ENCODE measurements at places on chromosomes 6 and 20.

DNA sequence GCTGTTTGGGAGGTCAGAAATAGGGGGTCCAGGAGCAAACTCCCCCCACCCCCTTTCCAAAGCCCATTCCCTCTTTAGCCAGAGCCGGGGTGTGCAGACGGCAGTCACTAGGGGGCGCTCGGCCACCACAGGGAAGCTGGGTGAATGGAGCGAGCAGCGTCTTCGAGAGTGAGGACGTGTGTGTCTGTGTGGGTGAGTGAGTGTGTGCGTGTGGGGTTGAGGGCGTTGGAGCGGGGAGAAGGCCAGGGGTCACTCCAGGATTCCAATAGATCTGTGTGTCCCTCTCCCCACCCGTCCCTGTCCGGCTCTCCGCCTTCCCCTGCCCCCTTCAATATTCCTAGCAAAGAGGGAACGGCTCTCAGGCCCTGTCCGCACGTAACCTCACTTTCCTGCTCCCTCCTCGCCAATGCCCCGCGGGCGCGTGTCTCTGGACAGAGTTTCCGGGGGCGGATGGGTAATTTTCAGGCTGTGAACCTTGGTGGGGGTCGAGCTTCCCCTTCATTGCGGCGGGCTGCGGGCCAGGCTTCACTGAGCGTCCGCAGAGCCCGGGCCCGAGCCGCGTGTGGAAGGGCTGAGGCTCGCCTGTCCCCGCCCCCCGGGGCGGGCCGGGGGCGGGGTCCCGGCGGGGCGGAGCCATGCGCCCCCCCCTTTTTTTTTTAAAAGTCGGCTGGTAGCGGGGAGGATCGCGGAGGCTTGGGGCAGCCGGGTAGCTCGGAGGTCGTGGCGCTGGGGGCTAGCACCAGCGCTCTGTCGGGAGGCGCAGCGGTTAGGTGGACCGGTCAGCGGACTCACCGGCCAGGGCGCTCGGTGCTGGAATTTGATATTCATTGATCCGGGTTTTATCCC is at the start of gene VEGFA:
TSS of gene VEGFA (plus strand) at position 686 of the 846 bp plus-strand sequence.
- peak; percentile 95 for DNase-seq

GRCh38 chr20:41068806-41069205 is 40.2 kb downstream of the TOP1 start:
- no peak for DNase-seq

DNA sequence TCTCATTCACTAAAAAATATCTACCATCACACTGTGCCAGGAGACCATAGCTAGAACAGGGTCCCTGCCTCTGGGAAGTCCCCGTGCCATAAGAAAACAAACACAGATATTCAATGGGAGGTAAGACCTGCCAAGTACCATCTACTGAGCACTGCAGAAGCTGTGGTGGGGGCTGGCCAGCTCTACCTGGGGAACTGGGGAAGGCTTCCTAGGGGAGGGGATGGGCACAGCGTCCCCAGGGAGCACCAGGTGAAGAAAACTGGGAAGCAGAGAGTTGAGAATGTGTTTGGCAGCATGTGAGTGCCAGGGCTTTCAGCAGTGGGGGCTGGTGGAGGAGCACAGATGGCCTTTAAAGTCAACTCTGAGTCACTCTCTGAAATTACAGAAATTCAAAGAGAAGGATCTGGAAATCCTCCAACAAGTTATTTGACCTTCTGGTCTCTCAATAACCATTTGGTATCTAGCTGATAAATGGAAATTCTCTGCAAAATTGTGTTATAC is 85.2 kb downstream of the SHLD1 start:
- DNase-seq, result no peak

GRCh38 chr6:150573041-150573681 is 26.5 kb upstream of the PLEKHG1 start:
- peak; percentile 54 for DNase-seq

DNA sequence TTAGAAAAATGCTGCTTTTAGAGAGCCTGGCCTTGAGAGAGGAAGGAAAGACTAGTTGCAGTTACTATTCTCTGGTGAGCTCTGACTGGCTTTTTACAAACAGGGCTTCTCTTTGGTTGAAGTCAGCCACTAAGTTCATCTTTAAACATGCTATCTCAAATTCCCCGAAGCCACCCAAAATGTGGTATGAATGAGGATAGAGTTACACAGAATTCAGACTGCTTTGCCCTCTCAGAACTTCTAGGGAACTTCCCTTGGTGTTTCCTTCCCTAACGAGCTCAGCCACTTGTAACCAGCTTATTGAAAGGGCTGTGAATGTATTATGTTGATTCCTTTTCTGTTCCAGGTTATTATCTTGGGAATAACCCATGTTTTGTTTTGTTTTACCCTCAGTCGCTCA is 73.5 kb downstream of the EFHC1 start:
- DNase-seq, result no peak

DNA sequence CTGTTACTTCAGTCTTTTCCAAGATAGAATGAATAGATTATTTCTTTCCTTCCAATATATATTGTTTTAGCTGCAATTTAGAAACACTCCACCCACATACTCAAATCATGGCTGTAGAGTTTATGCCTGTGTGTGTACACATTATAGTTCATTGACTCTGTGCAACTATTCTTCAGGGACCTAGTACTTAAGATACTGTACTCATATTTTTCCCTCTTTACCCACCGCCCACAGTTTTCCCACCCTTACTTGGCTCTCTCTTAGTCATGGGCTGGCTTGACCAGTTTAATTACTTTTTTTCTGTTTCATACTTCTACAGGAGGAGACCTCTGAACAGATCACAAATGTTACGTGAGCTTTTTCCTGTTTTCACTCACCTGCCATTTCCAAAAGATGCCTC is 30.4 kb downstream of the C6orf89 start:
- no peak for DNase-seq

- DNase-seq, result peak; percentile 69
These were observed 8.2 kb upstream of the UBE2V1 start for GRCh38 chr20:50120935-50121693.

DNA sequence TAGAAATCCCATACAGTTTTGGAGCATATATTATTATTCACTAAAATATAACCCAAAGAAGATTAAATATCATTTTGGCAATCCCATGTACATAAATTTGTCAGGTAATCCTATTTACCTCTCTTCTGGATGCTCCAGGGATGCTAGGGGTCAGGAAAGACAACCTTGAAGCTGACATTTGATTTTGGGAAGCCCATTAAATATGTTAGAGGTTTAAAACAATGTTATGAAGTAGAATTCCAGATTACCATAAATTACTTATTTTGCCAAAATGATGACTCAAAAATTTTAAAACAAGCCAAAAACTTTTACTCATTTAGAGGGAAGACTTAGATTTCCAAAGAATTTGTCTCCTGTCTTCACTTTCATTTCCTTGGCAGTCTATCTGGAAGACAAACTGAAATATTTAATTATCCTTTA is 9.2 kb upstream of the IL22RA2 start:
- DNase-seq, result no peak

- no peak for DNase-seq
These were observed 269.9 kb downstream of the ALDH8A1 start for GRCh38 chr6:134680021-134680420.

GRCh38 chr20:10113746-10114145 is 79.0 kb downstream of the ANKEF1 start:
- no peak for DNase-seq

GRCh38 chr6:149881066-149881766 is 16.7 kb downstream of the RAET1E start:
- no peak for DNase-seq

- no peak for DNase-seq
These were observed 11.1 kb downstream of the SAMD3 start for GRCh38 chr6:130211691-130212090.

DNA sequence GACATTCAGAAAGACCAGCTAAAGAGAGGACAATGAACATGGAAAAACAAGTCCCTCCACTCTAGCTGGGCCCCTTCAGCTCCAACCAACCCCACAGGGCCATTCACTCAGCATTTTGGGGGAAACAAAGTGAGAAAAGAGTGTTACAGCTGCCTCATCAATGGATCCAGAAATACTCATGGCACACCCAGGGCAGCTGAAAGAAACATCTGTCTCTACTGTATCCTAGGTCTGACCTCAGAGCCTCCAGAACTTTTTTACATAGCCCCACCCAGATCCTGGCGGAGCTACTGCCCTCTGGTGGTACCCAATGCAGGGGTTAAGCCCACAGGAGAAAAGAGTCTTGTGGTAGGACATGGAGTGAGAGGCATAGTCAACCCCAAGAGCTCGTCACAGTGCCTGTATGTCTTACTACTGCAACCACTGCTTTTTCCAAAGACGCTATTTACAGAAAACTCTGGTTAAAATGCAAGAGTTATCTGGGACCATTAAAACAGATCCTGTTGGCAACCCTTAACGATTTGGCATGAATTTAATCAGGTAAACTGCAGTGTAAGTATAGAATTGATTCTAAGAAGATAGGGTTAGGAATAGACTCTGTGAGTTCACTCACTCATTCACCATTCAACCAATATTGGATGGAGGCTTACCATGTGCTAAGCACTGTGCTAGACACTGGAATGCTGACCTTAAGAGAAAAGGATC is 37.4 kb upstream of the FAM83C start:
- DNase-seq, result peak; percentile 62

DNA sequence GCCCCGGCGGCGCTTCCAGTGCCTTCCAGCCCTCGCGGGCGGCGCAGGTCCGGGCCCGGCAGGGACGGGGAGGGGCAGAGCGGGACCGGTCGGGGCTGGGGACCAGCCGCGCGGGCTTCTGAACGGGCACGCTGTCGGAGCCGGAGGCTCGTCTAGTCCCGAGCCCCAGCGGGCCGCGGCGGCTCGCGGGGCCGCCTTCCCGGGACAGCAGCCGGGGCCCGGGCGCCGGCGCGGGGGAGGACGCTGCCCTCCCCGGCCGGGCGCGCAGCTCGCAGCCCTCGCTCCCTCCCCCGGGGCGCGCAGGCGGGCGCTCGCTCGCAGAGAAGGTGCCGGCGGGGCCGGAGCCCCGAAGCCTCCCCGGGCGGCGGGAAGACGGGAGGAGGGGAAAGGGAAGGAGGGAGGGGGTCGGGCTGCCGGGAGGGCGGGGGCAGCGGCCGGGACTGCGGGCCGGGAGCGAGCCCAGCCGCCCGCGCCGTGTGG is 696 bp upstream of the SIRPA start:
- DNase-seq, result peak; percentile 56

DNA sequence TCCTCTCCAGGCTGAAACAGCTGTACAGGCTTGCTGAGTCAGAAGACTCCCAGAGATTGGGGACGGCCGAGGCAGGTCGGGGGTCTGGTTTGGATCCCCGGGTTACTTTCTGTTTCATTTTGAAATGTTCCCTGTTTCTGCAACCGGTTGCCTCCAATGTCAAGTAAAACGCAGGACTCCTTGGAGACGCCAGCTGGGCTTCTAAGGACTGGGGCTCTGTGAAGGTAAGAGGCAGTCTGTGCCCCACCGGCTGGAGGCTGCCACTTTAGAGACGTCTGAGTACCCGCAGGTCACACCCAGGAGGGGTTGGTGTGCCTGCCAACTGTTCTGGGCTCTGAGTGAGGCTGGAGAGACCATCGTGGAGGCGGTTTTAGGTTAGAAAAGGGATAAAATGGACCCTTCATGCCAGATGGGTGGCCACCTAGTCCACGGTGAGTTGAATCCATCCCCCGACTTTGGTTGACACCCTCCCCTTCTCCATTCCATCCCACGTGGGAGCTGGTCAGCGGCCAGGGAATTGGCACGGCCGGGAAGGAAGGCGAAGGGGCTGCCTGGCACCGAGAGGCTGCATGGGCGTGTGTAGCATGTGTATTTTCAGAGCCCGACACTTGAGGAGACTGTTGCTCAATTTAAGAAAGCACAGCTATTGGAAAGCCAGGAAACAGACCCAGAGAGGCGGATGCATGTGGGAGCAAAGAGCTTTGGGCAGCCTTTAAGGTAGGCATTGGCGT is 240.9 kb downstream of the PHACTR1 start:
- no peak for DNase-seq

GRCh38 chr6:161407115-161407514 is 133.3 kb upstream of the AGPAT4 start:
- DNase-seq, result no peak

DNA sequence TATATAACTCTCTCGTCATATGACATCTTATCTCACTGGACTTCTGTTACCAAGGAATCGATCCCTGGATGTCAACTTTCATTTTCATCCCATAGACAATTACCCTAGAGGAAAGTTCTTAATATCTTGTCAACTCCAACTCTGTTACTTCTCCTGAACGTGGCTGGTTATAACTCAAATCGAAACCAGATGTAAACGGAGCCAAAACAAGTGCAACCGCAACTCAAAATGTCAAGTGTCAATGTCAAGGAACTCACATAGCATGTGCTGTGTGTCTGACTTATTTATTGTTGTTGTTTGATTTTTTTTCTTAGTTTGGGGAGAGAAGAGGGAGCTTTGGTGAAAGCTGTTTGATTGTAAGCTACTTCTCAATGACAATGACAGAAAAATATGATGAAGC is 108.6 kb downstream of the VIP start:
- DNase-seq, result no peak

GRCh38 chr20:35226126-35226883 is at the start of gene MMP24:
Gene MMP24, plus strand, starts transcription at chr20:35226690. Its CDS starts 49 bp downstream, at chr20:35226739.
- DNase-seq, result no peak

All from Caki2 (cell line).